ENCODE measurements at places on chromosomes 16 and 17.

GRCh38 chr16:75060723-75061122 is 55.9 kb downstream of the LDHD start:
- no peak for DNase-seq

DNA sequence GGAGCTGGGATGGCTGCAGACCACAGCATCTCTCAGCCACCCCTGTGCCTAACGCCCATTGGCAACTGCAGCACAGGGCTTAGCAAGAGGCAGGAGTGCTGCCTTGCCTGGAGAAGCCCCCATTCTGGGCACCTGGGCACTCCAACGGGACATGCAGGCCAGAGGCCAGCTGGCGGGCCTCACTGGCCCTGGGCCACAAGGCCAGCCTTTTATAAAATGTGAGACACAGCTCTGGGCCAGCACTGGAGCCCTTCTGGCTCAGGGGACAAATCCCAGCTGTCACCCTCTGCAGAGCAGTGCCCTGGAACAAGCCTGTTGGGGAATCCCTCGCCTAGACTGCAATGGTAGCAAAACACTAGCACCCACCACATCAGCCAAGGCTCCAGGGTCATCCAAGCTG is 171.8 kb downstream of the WSCD1 start:
- DNase-seq: no peak

DNA sequence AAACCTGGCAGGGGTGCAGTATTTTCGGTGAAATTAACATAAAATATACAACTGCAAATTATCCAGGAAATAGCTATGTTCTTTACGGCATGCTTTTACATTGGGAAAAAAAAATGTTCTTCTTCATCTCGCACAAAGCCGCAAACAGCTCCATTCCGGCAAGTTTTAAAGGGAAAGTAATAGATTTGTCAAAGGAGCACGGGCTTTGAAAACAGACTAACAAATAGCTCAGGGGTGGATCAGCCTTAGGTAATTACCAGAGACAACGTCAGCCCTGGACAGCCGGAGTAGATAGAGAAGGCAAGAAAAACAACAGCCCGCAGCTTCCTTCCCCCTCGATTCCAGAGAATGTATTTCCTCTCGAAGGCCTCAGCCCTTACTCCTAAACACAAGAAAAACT is 222.5 kb downstream of the C16orf78 start:
- DNase-seq: no peak

GRCh38 chr17:33545124-33545523 is 252.0 kb upstream of the ASIC2 start:
- no peak for DNase-seq

DNA sequence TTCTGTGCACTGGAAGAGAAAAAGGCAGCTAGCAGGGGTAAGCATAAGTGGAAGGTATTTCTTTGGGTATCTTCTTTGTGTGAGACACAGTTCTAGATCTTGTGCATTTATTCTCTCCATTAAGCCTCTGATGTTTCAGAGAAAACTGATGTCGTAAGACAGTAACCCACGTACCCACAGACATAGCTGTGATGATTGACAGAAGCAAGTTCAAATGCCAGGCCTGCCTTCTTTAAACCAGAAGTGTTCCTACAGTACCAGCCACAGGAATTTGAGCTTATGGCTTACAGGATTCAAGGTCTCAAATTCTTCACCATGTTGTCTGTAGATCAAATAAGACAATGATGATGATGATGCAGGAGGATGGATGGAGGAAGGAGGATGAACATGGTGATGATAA is 161.4 kb upstream of the KCNJ16 start:
- DNase-seq: no peak

DNA sequence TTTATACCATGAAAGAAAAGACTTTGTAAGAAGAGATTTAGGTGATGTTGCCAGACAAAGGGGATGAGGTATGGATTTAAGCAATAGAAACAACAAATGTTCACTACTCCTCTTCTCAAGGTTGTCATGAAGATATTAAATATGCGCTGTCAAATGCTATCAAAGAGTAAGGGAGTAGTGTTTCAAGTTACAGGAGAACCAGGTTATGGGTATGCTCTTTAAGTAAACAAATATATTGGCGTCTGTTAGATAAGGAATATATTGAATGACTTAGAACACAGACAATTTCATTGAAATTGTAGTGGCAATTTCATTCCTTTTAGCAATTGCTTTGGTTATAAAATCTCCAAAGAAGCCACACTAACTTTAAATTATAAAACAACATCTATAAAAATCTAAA is 229.0 kb downstream of the FTO start:
- no peak for DNase-seq

DNA sequence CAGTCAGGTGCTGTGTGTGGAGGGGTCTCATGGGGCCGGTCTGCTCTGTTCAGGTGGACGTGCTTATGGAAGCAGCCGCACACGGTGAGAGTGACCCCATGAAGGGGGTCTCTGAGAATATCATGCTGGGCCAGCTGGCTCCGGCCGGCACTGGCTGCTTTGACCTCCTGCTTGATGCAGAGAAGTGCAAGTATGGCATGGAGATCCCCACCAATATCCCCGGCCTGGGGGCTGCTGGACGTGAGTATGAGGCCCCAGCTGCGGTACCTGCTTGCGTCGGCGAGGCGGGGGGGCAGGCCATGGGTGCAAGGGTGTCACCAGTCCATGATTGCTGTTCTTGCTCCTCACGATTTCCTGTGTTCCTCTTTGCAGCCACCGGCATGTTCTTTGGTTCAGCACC is 27.9 kb downstream of the POLR2A start:
- DNase-seq: no peak

- DNase-seq: no peak
These were observed 6.4 kb downstream of the ATP1B2 start for GRCh38 chr17:7656958-7657609.

DNA sequence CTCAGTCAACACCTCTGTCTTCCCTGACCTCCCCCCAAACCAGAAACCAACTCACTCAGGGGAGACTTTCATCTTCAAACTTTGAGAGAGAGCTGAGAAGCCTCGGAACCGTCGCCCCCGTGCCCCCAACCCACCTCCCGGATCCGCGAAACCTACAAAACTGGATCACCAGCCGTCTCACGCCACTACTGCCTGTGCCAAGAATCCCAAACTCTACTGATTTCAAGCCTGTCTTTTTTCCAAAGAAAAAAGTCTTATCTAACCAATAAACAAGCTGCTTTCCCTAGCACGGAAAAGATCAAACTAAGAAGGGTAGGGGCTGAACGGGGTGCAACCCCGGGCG is 2.0 kb downstream of the AXIN2 start:
- DNase-seq: no peak

DNA sequence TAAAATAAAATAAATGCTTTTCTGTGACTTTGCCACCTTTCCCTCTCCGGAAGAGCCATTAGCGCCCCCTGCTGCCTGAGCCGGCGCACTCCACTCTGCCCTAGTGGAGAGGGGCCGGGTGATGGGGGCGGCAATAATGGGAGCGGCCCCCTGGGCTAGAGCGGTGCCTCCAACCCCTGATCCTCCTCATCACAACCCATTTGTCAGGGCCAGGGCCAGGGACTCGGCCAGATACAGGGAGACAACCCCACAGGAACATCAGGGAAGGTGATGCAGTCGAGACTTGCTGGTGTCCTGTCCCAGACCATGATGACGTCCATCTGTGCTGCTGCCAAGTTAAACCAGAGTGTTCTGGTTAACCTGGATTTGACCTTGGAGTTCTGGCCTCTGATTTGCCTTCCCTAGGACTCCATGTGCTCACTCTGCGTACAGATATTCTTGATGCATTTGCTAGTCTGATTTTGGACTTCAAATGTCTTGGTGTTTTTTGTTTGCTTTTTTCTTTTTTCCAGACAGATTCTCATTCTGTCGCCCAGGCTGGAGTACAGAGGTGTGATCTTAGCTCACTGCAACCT is 46.1 kb upstream of the BPTF start:
- DNase-seq: no peak

- DNase-seq: no peak
These were observed 12.6 kb downstream of the C1QTNF1 start for GRCh38 chr17:79036596-79036995.

- DNase-seq: no peak
These were observed 571 bp upstream of the USP10 start for GRCh38 chr16:84699147-84699711.

GRCh38 chr16:72291531-72291981 is 119.6 kb upstream of the PMFBP1 start:
- DNase-seq: no peak

Measured in cerebellar nuclear complex (tissue), 1 donor.